ENCODE measurements at places on chromosomes 12 and 14. TPM values are rescaled to one million over a fixed set of nuclear protein-coding genes. Genes with fewer than 3 reads are reported as not detected.

RNASE4 gene
- polyA plus RNA-seq: not detected

C12orf54 gene
- polyA plus RNA-seq: not detected

TSPAN19 gene
- polyA plus RNA-seq: 4.8 TPM

CD163 gene
- not detected for polyA plus RNA-seq

CTSG gene
- polyA plus RNA-seq: not detected

TMED10 gene
- polyA plus RNA-seq: 121 TPM

NPFF gene
- polyA plus RNA-seq: not detected

APOF gene
- not detected for polyA plus RNA-seq

MYO1H gene
- polyA plus RNA-seq: 9.2 TPM

ADGRD1 gene
- polyA plus RNA-seq: 1.7 TPM

OR4Q3 gene
- not detected for polyA plus RNA-seq

Data from neural cell (in vitro differentiated cells).